MV-4-11 (cell line): ENCODE measurements at places on chromosomes 2 and 18.

DNA sequence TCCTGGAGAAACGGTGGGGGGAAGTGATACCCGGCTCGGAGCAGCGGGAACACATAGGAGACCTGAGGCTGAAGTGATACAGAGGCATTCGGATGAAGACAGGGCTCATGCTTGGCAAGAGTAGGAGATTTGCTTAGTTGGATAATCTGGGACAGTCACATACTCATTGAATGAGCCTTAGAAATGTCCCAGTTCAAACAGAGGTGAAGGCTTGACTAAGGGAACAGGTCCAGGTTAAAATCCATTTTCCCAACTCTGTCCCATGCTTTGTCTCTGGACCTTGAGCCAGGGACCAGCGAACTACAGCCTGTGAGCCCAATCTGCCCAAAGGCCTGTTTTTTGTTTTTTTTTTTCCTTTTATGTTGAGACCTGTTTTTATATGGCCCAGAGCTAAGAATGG lies 1.3 kb downstream of the UGT1A6 start:
- no peak for DNase-seq

DNA sequence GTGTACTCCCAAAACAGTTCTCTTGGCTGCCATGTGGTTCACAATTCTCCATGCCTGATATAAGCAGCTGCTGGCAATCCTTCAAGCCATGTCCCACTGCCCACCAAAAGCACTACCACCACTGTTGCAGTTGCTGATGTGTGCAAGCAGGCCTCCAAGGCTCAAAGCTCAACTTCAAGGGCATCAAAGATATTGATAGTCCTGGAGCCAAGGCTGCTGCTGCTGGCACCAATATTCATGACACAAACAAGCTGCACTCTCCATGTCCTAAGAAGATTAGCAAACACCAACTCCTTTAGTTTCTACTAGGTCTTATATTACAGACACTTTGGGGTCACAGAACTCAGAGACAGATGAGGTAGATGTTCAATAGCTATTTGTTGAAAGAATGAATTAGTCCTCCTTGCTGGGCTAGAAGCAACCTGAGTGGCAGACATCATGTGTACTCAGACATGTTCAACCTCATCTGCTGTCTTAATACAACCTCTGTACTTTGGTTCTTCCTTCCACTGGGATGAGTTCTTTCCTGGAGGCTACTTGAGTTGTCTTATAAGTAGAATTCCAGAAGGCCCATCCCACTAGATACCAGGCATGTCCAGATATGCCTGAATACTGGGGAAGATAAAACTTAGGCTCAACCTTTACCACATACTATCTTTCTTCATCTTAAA lies 104.5 kb upstream of the UGP2 start:
- no peak for DNase-seq

DNA sequence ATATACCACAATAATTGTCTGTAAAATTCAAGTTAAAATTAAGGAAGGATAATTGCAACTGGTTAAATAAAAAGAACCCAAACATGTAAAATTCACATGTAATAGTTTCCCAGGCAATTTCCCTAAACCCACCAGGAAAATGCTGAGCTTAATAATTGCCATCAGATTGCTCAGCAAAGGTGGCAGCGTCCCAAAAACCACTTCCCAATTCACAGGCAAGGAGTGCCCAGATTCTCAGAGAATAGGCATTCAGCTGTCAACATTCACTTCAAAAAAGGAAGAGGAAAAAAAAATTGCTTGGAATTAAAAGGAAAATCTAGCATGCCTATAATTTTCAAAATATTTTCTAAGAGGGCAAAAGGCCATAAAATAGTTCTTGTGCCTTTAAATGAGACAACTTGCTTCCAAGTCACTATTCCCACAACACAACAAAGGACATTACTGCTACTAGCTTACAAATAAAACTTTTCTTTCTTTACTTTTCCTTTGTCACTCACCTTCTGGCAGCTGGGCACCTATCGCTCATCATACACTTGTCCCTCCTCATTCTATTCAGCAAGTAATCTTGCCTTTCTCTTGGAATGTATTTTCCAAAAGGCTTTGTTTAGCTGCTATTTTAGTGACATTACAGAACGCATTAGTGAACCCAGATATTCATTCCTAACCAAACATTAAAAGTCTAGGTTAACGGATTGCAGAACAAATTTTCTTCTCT lies 15.2 kb downstream of the SRBD1 start:
- no peak for DNase-seq

- DNase-seq, result no peak
Measured at GRCh38 chr2:233385489-233386044, 31.3 kb downstream of the DGKD start.

- DNase-seq, result no peak
Measured at GRCh38 chr2:165804719-165805118, 10.7 kb upstream of the GALNT3 start.

- DNase-seq, result no peak
Measured at GRCh38 chr2:196278491-196278911, 107.1 kb upstream of the STK17B start.

DNA sequence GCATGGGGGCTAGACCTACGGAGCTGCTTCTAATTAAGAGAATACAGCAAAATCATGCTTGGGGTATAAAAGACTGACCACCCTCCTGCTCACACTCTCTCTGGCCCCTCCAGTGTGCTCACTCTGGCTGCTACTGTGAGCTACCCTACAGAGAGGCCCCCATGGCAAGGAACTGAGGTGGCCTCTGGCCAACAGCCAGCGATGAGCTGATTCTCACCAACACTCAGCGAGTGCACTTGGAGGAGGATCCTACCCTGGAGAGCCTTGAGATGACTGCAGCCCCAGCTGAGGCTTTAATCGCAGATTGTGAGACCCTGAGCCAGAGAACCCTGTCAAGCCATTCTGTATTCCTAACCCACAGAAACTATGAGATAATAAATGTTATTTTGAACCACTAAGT lies 88.2 kb downstream of the GFPT1 start:
- DNase-seq, result no peak

DNA sequence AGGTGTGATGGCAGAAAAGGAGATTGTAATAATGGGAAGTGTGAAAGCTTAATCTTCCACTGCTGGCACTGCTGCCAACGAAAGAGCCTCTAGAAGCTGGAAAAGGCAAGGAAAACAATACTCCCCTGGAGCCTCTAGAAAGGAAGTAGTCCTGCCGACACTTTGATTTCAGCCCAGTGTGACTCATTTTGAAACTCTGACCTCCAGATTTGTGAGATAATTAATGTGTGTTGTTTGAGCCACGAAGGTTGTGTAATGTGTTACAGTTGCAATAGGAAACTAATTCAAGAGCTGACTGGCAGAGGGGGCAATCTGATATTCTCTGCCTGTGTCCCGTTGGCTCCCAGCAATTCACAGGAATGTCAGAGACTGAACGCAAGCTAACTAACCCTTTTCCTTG lies 219.2 kb upstream of the UBE2E3 start:
- DNase-seq, result peak; percentile 90

- DNase-seq, result no peak
Measured at GRCh38 chr2:120709608-120710041, 26.0 kb upstream of the GLI2 start.

DNA sequence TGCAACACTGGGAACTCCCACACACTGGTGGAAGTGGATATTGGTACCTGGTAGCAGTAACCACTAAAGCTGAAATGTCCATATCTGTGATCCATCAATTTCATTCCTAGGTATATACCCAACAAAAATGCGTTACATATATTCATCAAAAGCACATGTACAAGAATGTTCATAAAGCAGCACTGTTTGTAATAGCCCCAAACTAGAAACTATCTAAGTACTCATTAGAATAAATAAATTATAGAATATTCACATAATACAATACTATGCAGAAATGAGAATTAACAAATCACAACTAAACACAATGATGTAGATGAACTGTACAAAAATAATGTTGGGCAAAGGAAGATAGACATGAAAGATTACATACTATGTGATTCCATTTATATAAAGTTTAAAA lies 11.1 kb upstream of the TLK1 start:
- no peak for DNase-seq

DNA sequence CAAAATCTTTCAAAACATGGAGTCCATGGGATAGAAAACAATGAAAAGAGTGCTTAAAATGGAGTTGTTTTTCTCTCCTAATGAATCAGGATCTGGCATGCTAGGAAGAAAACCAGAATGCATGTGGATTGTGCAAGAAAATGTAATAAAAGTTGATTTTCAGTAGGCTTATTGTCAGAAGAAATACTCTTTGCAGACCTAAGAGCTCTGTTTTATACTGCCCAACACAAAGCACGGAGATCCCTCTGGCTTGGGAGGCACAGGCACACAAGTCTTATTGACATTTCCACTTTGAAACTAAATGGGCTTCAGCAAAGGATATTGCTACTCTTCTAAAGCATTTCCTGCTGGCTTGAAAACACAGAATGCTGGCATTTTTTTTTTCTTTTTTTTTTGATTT lies 15.5 kb upstream of the DAPL1 start:
- DNase-seq, result no peak

- DNase-seq, result no peak
Measured at GRCh38 chr2:177474998-177475397, 82.4 kb downstream of the AGPS start.

GRCh38 chr2:30737326-30737610 lies 70.0 kb downstream of the CAPN13 start:
- no peak for DNase-seq

DNA sequence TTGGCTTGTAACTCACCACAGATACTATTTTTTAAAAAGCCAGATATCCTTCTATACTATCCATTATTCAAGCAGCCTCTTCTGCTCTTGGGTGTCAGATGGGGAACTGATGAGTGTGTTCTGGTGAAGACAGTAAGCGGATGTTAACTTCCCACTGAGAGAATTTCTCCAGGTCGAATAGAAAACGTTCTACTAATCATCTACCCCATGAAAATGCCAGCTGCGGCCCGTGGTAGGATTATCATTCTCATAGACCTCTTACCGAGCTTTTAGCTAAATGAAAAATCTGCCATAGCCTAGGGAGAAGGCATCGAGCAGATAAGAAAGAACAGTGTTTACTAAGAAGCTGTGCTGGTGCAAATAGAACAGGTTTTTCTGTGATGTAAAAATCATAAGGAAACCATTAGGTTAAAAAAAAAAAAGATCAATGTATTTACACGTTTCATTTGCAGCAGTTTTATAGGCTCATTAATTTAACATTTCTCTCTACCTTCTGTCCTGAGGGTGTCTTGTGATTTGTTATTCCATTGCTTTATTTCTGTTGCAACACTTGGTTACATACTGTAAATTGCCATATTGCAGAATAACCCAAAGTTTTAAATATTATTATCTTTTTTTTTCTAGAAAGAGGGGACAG lies 1521.5 kb upstream of the ZEB2 start:
- DNase-seq, result no peak

GRCh38 chr2:85709401-85709811 lies 15.2 kb downstream of the GNLY start:
- DNase-seq, result peak; percentile 64

DNA sequence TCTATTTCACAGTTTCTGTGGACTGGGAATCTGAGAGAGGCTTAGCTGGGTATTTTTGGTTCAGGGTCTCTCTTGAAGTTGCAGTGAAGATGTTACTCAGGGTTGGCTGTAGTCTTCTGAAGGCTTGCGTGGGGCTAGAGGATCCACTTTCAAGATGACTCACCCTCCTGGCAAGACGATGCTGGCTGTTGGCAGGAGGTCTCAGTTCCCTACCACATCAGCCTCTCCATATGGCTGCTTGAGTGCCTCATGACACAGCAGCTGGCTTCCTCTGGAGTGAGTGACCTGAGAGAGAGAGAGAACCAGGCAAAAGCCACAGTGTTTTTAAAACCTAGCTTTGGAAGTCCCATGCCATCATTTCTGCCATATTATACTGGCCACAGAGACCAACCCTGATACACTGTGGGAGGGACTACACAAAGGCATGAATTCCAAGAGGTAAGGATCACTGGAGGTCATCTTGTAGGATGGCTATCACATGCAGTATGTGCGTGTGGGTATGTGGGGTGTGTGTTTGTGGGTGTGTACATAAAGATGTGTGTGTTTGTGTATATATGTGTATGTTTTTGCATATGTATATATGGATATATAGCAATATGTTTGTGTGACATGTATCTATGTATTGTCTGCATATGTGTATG lies 25.1 kb downstream of the DNPEP start:
- peak; percentile 99 for DNase-seq

DNA sequence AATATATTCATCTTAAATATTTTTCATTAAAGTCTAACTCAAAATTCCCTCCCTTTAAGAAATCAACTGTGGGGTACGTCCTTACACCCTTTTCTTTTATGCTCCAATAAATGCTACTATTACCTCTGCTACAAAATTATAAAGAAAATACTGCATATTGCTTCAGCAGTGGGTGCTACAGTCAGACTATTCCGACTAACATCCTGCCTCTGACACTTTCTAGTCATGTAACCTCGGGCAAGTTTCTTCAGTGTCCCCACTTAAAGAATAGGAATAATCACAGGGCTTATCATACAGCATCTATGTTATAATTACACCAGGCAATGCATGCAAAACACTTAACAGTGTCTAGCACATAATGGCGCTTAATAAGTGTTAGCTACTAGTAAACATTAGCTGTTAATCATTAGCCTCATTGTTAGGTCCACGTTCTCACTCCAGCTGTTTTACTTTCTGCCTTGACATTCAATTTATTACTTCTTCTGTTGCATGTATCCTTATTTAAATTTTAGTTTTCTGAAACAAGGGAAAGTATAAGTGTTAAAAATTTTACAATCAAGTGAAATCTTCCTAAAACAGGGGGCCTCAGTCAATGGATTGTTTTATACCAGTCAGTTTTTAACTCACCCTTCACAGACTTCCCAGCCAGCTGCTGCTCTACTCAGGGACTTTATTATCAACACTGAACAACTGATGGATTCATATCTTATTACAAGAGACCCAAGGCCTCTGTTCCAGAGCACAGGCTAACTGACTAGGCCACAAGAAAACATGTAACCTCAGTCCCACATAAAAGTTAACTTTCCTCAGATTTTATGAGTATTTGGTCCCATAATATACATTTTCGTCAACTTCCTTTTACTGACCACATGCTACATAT lies 54.0 kb downstream of the CLASP1 start:
- no peak for DNase-seq

GRCh38 chr2:65199166-65199565 lies 28.5 kb upstream of the ACTR2 start:
- no peak for DNase-seq

GRCh38 chr2:64793701-64794100 lies 140.0 kb upstream of the SERTAD2 start:
- DNase-seq, result no peak

- no peak for DNase-seq
Measured at GRCh38 chr18:34942276-34942675, 98.9 kb upstream of the MAPRE2 start.

DNA sequence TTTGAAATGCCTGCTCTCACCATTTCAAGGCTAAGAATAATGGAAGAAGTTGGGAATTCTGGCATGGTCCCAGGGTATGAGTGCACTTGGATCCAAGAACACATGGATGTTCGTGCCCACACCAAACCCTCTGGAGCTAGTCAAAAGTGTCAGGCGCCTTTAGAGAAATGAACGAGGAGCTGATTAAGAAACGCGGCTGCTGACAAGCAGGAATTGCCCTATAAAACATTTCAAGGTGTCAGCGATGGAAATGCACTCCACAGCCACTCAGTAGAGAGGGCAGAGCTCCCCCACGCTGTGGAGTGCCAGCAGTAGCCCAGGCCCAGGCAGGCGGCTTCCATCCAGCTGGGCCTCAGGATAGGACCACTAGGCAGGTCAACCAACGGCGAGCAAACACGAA lies 213.7 kb downstream of the TTC32 start:
- DNase-seq, result no peak

GRCh38 chr18:34808389-34808788 lies 98.3 kb downstream of the DTNA start:
- DNase-seq, result no peak
